ENCODE measurements at places on chromosomes 1 and 21.

GRCh38 chr1:200784576-200784975 lies 45.9 kb downstream of the CAMSAP2 start:
- no peak for DNase-seq

DNA sequence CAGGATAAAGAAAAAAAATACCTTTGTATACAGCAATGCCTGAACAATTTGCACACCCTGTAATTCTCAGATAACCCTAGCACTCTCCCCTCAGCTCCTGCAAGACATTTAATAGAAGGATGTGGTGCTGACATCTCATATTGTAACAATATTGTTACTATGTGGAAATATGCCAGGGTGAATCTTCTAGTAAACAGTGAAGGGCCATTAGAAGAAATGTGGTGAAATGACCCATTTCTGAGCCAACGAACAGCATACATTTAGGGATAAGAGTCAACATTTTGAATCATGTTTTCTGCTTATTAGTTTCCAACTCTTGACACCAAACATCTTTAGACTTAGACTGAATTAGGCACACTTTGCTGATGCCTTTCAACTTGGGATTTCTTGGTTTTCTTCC lies 188.2 kb downstream of the KAZN start:
- no peak for DNase-seq

- no peak for DNase-seq
Measured at GRCh38 chr1:147722124-147722523, 38.3 kb downstream of the GJA5 start.

- DNase-seq: no peak
Measured at GRCh38 chr21:27532076-27532475, 565.2 kb upstream of the ADAMTS5 start.

- no peak for DNase-seq
Measured at GRCh38 chr1:48031676-48032075, 34.5 kb upstream of the TRABD2B start.

DNA sequence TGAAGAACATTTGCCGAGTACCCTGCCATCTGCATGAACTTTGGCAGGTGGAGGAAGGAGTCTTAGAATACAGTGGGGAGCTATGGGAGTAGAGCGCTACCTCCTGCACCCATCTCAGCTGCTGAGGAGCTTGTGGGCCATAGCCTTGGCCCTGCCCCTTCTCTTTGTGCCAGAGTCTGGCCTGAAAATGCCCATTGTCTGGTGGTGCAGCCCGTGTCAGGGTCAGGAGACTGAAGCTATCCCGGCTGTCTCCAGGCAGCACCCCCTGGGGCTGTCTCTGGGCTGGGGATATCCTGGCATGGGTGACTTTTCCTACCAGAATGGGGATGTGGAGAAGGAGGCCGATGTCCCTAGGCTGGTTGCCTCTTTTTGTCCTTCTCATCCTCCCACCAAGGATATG lies 7.3 kb downstream of the IPO13 start:
- DNase-seq: peak; percentile 94

GRCh38 chr1:22176258-22176657 lies 33.4 kb upstream of the WNT4 start:
- DNase-seq: no peak

DNA sequence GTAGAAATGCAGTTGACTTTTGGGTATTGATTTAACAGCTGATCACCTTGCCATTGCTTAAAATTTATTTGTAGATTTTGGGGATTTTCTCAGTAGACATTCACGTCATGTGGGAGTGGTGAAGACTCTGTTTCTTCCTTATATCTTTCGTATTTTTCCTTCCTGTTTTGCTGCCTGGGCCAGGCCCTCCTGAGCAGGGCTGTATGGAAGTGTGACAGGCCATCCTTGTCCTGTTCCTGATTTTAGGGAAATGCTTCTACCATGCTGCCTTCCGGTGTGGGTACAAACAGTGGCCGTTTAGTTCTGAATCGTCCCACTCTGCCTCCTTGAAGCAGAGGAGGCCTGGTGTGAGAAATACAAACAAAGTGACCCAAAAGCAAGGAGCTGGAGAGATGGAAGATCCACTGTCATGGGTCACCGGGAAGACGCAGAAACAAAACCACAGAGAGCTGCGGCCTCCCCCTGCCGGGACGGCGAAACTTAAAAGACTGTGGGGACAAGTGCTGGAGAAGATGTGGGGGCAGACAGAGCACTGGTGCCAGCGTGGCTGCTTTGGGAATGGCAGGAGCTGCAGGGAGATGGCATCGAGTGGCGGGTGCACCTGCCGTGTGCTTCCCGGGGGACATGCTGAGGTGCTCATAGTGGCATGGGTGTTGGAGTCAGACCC lies 7.6 kb downstream of the AGPAT3 start:
- DNase-seq: no peak

DNA sequence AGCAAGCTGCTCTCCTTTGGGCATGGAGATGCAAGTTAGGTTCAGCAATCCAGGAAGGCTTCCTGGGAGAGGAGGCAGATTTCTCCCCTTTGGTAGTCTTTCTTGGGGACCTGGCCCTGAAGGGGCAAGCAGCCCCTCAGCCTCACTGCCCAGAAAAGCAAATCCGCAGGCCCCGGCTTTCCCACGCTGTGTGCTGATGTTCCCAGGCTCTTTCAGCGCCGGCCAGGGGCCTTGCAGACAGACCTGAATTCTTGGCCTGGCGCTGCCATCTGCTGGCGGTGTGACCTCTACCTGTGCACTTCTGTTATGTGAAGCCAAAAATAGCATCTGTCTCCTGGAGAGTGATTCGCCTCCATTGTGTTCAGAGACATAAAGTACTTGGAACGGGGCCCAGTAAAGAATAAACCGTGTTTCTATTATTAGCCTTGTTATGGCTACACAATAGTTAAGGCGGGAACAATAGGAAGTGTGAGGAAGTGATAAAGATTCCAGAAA lies 64.8 kb downstream of the ALPL start:
- peak; percentile 67 for DNase-seq

DNA sequence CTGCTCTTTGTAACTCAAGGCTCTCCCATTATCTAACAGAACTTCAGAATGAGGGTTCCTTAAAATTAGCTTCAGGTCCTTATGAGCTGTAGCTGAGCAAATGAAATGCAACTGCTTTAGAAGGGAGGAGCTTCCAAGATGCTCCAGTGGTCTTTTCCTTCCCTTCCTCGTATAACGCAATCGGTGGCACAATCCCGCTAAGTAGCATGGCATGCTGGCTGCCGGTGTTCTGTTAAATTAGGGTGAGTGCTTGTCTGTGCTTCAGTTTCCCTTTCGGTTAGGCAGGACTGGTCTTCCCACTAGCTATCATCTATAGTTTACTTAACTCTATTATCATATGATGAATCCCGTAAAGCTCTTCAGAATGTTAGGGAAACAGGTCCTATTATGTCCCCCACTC lies 917 bp downstream of the KIAA0040 start:
- DNase-seq: no peak

DNA sequence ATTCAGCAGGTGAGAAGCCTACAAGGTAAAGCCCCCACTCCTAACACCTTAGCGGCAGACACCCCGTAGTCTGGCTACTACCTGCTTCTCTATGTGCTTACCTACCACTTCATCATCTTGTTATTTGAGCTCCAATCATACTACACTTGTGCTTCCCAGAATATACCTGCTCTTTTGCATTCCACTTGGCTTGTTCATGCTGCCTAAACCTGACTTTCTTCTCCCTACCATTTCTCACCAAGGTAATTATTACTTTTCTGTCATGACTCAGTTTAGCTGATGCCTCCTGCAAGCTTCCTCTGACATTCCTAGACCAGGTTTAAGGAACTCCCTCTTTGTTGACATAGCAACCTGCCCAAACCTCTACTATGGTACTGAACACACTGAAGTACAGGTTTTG lies 495.6 kb upstream of the C1orf87 start:
- DNase-seq: no peak

DNA sequence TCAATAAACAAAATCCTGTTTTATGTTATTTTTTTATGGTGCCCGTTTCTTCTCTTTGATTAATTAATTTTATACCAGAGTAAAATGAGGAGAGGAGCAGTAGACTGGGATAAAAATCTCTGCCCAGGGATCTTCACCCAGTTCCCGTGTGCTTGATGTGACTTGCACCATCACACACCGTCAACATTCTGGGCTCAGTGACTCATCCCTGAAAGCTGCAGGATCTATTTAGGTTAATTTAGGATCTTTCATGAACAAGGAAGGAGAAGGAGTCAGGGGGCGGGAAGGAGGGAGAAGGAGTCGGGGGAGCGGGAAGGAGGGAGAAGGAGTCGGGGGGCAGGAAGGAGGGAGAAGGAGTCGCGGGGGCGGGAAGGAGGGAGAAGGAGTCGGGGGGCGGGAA lies 182.4 kb downstream of the SMYD3 start:
- peak; percentile 58 for DNase-seq

GRCh38 chr1:182291584-182292192 lies 99.9 kb downstream of the GLUL start:
- no peak for DNase-seq

DNA sequence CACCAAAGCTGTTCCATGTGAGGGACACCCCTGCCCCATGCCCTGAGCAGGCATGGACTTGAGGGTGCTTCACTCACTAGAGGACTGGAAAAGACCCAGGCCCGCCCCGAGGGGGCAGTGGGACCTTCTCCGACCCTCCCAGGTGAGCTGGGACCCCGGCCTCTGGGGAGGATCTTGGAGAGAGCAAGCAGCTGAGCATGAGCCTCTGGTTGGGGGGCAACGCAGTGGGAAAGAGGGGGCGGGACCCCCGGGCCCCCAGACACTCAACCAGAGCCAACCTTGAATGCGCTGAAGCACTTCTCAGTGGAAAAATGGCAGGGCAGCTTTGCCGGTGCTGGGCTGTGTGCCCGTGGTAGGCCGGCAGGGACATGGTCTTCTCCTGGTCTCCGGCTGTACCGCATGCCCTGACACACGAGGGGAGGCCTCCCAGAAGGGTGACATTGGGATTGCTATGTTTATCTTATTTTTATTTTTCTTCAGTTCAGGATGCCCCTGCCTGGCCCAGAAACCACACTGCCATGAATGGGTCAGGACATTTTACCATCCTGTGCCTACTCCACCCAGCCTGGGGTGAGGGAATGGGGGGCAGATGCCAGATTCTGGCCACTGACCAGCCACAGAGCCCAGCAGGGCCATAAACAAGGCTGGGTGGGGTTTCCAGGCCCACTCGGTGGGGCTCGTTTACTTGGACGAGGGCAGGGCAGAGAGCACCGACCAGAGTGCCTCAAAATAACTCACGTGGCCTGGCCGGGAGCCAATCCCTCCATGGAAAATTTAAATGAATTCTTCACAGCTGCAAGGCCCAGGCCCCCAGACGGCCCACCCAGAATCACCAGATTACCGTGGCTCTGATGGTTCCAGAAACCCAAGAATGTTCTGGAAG lies 17.2 kb upstream of the LAPTM5 start:
- no peak for DNase-seq

- no peak for DNase-seq
Measured at GRCh38 chr1:211925016-211925415, 94.5 kb upstream of the LPGAT1 start.

DNA sequence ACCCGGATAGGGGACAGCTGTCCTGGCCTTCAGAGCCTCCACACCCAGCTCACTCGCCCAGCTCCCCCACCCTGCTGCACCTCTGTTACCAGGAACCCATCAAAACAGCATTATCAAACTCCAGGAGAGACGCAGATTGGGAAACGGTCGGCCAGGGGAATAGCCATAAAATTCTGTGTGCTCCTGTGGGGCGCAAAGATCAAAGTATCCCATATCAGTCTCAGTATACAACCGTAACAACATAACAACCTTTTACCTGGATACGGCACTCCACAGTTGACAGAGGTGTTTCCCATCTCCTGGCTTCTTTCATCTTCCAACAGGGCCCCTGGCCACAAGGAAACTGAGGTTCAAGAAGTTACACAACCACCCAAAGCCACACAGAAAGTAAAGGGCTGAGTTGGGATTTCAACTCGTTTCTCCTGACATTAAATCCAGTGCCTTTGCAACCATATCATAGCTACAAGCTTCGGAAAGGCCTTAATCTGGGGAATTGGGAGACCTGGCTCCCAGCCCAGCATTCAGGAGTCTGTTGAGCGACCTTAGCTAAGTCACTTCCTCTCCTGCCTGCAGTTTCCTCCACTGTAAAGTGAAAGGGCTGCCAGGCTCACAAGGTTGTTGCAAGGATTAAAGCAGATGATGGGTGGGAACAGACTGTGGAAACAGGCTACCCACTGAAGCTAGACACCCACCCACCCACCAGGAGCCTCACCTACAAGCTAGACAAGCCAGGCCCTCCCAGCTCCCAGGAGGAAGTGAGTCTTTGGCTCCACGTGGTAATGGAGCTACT lies 8.1 kb upstream of the EPHB2 start:
- no peak for DNase-seq

DNA sequence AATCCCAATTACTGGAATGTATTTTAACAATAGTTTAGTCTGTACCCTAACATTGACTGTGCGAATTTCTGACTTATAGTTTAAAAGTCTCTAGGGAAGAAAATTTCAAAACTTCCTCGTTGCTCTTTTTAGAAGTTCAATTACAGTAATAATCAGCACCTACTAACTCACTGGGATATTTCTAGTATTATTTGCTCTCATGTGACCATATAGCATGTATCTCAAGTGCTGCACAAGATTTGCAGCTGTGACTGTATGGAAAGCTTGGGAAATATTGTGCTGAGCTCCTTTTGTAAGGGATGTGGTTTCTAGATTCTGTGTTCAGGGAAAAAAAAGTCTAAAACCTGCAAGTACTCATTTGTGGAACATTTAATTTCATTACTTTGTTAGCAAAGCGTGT lies 153.1 kb downstream of the ST6GALNAC3 start:
- no peak for DNase-seq

Data from putamen (tissue), 1 donor.